MM.1S (cell line): ENCODE measurements at places on chromosomes 6 and 20.

- no peak for DNase-seq
- H3K27ac ChIP-seq = no peak overlapping the region
- H3K27me3 ChIP-seq = no peaks in the 10 kb centered on the region
- H3K4me3 ChIP-seq = no peak overlapping the region
Measured at GRCh38 chr6:14516956-14517355, 399.4 kb downstream of the CD83 start.

- DNase-seq = no peak
- H3K4me3 ChIP-seq = no peak overlapping the region
- H3K27ac ChIP-seq = no peak overlapping the region
- no peaks in the 10 kb centered on the region for H3K4me1 ChIP-seq
Measured at GRCh38 chr20:62718546-62718945, 9.9 kb downstream of the NTSR1 start.

DNA sequence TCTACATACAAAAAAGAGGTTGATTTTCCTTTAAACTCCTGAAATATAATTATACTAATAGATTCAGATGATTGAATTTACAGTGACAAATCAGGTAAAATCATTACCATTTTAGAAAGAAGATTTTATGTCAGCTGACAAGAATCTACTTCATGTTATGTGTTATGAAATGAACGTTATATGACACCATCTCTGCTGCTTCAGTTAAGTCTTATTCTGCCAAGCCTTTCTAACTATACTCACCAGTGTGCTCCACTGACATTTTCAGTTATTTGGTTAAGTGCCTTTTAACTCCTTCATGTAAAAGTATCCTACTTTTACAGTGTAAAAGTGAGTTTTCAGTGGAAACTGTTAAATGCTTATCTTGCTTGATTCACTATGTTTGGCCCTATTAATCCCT, 80.4 kb downstream of the RWDD2A start:
- no peaks in the 10 kb centered on the region for H3K27me3 ChIP-seq
- no peak overlapping the region for H3K4me3 ChIP-seq
- H3K36me3 ChIP-seq = no peaks in the 10 kb centered on the region
- H3K27ac ChIP-seq = no peak overlapping the region
- DNase-seq = no peak
- H3K4me1 ChIP-seq = no peaks in the 10 kb centered on the region

GRCh38 chr6:2861060-2861821, 19.6 kb upstream of the SERPINB1 start:
- H3K36me3 ChIP-seq = no peaks in the 10 kb centered on the region
- no peak overlapping the region; the same call in 1 of the 2 replicates for H3K4me3 ChIP-seq
- H3K4me1 ChIP-seq = peaks cover 26% of the 10 kb centered on the region
- DNase-seq = no peak
- H3K27ac ChIP-seq = peak overlapping the region; percentile 44; the same call in 1 of the 2 replicates
- H3K27me3 ChIP-seq = no peaks in the 10 kb centered on the region

- no peaks in the 10 kb centered on the region for H3K4me1 ChIP-seq
- H3K27me3 ChIP-seq = no peaks in the 10 kb centered on the region
- DNase-seq = no peak
- no peak overlapping the region for H3K4me3 ChIP-seq
- no peak overlapping the region for H3K27ac ChIP-seq
- no peaks in the 10 kb centered on the region for H3K36me3 ChIP-seq
Measured at GRCh38 chr6:111381728-111382127, 101.3 kb downstream of the REV3L start.

- H3K27ac ChIP-seq = no peak overlapping the region
- DNase-seq = peak; percentile 71
- H3K4me3 ChIP-seq = peak overlapping the region; percentile 60
- no peaks in the 10 kb centered on the region for H3K36me3 ChIP-seq
Measured at GRCh38 chr20:37406010-37406998, 60.4 kb downstream of the SRC start.

DNA sequence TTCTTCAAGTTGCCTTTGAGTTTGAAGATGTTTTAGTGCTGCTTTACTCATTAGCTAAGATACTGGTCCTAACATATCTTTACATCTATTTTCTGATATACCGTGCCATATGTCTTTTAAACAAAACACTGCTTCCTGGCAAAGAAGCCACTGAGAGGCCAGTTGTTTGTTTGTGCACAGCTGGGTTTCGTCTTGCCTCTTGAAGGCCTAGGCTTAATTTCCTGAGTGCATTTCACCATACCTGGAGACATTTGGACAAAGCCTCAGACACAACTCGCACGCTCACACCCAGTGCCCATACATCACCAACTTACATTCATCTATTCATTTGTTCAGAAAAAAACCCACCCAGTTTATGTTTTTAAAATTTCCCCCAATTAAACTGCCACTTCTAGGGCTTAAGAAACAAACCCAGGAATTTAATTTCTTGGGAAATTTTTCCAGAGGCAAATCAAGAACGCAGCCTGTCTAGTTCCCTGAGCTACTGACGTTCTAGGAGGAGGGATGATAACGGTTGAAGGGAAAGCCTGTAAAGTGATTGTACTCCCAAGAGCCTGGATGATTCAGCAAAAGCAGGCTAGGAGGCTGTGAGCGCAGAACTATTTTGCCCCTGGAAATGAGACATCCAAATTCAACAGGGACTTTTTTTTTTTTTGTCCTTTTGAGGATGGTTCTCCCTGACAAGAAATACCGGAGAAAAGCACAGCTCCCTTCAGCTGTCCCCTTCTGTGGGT, 77.7 kb downstream of the OLIG3 start:
- no peak overlapping the region for H3K4me3 ChIP-seq
- no peaks in the 10 kb centered on the region for H3K27me3 ChIP-seq
- peak; percentile 61 for DNase-seq
- no peaks in the 10 kb centered on the region for H3K36me3 ChIP-seq
- H3K4me1 ChIP-seq = peaks cover 26% of the 10 kb centered on the region

- no peak for DNase-seq
- no peak overlapping the region for H3K4me3 ChIP-seq
- no peaks in the 10 kb centered on the region for H3K27me3 ChIP-seq
- H3K27ac ChIP-seq = no peak overlapping the region
Measured at GRCh38 chr6:158014505-158015187, 33.0 kb downstream of the SYNJ2 start.
